Panc1 (cell line): ENCODE measurements at places on chromosomes 16 and 17. TPM values are rescaled to one million over a fixed set of nuclear protein-coding genes. Genes with fewer than 3 reads are reported as not detected.

DNA sequence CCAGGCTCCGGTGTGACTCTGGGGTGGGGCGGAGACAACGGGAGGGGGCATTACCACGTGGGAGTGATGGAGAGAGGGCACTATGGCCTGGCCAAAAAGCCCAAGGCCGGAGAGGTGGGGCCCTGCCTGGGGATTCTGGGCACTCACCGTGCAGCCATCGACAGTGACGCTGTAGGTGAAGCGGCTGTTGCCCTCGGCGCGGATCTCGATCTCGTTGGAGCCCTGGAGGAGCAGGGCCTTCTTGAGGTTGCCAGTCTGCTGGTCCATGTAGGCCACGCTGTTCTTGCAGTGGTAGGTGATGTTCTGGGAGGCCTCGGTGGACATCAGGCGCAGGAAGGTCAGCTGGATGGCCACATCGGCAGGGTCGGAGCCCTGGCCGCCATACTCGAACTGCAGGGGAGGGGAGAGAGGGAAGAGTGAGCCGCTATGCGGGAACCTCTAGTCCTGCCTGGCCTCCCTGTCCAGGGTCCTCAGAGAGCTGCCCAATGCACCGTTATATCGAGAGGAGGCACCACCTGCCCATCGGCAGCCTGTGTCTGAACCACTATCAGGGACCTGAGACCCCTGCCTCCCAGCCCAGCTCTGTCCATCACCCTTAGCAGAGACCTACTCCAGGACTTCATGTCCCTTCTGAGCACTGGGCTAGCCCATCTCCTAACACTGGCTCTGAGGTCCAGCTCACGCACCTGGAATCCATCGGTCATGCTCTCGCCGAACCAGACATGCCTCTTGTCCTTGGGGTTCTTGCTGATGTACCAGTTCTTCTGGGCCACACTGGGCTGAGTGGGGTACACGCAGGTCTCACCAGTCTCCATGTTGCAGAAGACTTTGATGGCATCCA lies 15.6 kb downstream of the COL1A1 start:
- no peak for DNase-seq

DNA sequence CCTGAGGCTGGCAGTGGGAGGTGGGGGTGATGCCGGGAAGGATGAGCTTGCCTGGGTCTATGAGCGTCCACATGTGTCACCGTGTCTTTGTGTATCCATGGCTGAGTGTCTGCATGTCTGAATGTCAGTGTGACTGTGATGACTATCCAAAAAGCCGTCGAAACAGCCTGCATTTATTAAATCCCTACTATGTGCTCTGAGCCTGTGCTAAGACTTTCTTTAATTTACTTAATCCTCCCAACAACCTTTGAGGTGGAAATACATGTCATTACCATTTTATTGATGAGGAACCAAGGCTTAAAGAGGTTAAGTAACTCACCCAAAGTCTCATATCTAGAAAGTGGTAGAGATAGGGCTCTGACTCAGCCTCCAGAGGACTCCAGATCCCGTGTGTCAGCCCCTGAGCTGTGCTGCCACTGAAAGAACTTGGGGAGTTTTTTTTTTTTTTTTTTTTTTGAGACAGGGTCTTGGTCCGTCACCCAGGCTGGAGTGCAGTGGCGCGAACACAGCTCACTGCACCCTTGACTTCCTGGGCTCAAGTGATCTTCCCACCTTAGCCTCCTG lies 20.0 kb downstream of the ARHGAP23 start:
- no peak for DNase-seq

The WNT9B gene
- total RNA-seq = not detected

DNA sequence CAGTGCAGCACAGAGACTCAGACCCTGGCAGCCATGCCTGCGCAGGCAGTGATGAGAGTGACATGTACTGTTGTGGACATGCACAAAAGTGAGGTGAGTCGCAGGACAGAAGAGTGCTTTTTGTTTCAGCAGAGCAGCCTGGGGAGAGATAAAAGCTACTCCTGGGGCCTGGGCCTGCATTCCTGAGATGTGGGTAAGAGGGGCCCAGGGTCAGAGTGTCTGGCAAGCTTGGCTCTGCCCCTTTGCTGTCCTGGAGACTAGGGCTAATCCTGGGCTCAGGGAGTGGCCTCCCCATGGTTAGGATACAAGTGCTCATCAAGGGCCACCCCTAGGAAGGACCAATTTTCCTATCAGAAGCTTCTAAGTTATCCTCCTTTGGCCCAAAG lies 4.8 kb upstream of the ERBB2 start:
- DNase-seq = no peak

DNA sequence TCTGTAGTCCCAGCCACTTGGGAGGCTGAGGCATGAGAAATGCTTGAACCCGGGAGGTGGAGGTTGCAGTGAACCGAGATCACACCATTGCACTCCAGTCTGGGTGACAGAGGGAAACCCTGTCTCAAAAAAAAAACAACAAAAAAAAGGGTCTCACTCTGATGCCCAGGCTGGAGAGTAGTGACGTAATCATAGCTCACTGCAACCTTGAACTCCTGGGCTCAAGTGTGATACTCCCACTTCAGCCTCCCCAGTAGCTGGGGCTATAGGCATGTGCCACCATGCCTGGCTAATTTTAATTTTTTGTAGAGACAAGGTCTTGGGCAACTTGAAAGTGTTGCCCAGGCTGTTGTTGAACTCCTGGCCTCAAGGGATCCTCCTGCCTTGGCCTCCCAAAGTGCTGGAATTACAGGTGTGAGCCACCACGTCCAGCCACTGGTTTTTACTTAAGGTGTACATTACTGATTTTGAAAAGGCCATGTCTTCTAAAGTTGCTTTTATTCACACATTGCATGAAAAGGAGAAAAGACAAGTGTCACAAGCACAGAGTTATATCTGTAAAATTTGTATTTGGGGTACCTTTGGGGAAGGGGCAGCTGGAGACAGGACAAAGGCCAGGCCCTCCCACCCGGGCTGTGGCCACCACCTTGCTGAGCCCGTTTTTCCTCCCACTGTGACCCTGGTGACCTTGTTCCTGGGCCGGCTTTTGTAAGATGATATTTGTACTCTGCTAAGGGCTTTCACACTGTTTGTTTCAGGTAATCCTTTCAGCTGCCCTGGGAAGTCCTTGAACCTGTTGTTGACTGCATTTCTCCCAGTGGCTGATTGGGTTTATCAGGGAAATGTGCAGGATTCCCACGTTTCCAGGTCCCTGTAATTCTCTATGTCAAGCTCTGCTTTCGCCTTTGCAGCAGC lies 11.5 kb downstream of the GPT2 start:
- no peak for DNase-seq

- DNase-seq = no peak
Measured at GRCh38 chr17:81577278-81578000, 25.3 kb upstream of the FAAP100 start.

The METTL26 gene
- total RNA-seq = 91.8 TPM

DNA sequence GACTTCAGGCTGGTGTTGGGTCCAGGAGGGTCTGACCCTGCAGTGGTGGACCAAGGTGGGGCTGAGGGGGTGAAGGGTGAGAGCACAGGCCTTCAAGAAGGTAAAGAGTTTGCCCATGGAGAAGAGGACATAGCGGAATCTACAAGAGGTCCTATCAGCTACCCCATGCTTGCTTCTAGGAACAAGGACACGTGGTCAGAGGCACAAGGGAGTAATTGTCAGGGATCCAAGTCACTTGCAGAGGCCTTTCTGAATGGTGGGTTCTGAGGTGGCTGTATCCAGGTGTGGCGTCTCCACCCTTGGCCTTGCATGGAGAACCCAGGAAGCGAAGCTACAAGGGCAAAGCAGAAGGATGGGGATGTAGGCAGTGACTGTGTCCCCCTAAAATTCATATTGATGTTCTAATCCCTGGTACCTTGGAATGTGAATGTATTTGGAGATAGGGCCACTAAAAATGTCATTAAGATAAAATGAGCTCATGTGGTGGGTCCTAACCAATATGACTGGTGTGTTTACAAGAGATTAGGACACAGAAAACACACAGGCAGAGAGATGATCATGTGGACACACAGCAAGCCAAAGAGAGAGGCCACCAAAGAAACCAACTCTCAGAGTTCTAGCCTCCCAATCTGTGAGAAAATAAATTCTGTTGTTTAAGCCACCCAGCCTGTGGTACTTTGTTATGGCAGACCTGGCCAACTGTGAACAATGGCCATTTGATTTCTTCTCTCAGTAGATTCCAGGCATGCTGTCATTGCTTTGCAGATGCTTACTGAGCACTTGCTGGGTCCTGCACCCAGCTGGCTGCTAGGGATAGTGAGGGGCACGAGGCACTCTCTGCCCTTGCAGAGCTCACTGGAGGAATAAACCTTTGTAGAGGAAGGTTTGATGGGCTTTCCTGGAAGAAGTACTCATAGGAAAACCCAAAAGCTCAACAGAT lies 75.8 kb downstream of the UTP18 start:
- no peak for DNase-seq

DNA sequence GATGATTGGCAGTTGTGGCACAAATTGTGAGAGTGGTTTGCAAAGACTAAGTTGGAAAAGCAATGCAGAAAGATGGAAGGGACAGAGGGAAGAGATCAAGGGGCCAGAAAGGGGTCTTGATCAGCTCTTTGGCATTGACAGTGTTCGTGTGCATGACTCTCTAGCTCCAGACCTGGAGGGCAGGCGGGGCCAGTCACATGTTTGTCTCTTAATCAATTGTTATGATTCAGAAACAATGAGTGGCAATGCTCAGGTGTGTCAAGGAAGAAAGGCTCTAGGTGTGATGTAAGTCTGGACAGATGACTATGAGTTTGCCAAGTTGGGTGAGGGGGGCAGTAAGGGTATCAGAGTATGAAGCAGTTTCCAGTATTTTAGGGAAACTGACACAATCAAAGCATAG lies 32.1 kb downstream of the WSB1 start:
- no peak for DNase-seq

DNA sequence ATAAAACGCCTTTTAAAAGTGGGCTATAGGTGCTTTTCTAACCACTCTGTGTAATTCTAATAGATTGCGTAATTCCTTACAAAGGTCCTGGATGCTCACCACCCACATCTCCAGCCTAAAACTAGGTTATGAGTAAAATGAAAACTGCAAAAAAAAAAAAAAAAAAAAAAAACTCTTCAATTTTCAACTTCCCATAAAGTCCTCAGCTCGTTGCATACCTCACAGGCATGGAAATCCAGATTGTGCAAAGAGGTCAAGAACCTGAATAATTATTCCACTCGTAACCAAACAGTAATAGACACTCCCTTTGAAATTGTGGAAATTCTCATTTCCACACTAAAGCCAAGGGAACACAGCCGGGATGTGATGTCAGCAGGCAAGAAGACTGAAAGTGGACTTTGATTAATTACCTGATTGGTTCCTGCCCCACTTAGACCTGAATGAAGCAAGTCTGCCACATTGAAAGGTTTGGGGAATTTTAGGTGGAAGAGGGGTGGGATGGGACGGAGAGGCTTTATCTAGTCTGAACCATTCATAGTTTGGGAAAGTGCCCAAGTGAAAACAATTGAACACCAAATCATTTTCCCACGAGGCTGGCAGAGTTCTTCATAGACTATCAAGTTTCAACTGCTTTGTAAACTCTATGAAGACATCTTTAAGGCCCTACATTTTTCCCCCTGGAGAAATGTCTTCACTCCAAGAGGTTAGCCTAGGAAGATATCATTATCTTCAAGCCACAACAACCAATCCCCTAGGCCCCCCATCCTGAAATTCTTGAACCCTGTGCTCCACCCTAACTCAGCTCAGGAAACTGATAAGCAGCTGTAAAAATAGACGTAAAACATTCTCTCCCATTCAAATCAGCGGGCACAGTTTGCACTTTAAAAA lies 49.1 kb upstream of the TANC2 start:
- no peak for DNase-seq

GRCh38 chr17:74746922-74747321 lies 1.5 kb upstream of the NHERF1 start:
- DNase-seq = no peak

GRCh38 chr16:54817940-54818574 lies 112.6 kb upstream of the IRX5 start:
- DNase-seq = no peak

DNA sequence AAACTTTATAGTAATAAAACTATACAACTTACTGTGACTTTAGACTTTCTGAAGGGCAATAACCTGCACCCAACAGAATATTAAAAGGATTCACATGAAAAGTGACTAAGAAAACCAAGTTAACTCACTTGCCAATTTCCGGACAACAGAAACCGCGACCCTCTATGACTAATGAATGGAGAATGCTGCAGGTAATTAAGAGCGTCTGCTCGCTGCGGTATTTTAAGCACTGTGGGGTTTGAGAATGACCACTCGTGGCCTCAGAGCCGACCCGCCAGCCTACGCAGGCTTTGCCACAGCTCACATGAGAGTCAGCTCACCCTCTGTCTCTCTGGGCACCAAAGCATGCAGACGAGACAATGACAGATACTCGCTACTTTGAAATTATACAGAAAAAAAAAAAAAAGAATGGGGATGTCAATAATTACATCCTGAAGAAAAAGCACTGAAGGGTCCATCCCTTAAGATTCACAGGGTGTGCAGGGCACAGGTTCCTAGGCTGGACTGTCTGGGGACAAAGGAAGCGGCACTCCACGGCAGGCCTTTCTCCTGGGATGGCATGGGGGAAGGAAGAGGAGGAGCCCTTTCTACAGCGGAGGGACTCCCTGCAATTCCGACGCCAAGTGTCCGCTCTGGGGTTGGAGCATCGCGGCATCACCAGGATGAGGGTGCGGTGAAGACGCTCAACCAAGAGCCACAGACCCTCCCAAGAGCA lies 35.0 kb downstream of the ZCCHC14 start:
- DNase-seq = peak; percentile 90

The HOXB6 gene
- 196 TPM for total RNA-seq
